Glutamatergic neuron (in vitro differentiated cells): ENCODE measurements at places on chromosomes 4 and X. TPM values are rescaled to one million over a fixed set of nuclear protein-coding genes. Genes with fewer than 3 reads are reported as not detected.
A peak's percentile ranks its signal among the peaks of the same experiment; 100 is the strongest.

DNA sequence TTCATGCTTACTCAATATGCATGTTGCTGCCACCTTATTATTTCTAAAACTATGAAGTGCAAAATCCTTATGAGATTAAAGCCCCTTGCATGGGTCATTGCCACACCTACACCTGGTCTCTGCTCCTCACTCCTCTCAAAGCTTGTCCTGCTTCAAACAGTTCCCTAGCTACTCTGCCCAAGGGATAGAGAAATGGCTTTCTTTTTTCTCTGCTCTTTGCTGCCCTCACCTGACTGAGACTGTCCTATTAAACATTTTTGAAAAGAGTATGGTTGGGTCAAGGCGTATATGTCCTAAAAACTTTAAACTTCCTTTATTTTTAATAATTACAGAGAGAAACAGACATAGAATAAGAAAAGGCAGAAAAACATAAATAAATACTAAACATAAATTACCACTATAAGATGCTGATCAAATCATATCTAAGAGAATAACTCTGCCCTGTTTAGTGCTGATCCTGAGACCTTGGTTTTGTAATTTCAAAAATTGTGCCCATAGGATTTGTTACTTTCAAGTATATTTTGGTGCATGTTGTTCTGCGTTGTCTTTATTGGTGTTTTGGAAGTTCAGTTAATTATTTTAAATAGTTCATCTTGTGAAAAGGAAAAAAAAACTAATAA is 704.9 kb upstream of the PABPC4L start:
- DNase-seq: no peak

DNA sequence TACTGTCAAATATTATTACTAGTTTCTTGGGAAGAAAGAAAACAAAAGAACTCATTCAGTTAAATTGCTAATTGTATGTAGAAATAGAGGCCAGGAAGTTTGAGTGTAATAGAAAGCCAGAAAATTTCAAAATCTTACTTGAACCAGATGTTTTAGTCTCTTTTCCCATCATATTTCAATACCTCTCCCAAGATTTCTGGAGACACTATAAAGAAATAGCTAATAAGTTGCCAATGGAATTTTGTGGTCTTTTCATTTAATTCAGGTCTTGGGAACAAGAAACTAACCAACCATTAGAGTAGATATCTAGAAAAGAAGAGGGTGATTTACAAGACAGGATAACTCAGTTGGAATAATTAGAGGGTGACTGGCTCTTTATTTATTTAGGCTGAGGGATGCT is 112.2 kb downstream of the AGTR2 start:
- DNase-seq: no peak

GRCh38 chrX:107014936-107015335 is 14.9 kb upstream of the MORC4 start:
- no peak for DNase-seq

DNA sequence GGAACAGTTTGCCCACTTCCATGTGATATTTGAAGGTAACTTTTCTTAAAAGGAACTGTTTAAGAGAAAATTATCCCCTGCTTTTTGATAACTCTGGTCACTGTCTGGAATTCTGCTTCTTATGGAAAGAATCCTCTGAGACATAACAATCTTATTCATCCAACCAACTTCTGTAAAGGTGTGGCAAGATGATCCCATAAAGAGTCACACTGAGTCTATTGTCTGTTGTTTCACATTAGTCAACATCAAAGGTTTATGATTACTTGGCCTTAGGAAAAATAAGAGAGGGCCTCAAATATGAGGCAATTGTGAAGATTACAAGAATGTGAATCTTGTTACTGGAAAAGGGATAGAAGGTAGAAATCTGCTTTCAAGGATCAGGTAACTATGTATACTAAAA is 88.0 kb upstream of the MAGEB18 start:
- no peak for DNase-seq

DNA sequence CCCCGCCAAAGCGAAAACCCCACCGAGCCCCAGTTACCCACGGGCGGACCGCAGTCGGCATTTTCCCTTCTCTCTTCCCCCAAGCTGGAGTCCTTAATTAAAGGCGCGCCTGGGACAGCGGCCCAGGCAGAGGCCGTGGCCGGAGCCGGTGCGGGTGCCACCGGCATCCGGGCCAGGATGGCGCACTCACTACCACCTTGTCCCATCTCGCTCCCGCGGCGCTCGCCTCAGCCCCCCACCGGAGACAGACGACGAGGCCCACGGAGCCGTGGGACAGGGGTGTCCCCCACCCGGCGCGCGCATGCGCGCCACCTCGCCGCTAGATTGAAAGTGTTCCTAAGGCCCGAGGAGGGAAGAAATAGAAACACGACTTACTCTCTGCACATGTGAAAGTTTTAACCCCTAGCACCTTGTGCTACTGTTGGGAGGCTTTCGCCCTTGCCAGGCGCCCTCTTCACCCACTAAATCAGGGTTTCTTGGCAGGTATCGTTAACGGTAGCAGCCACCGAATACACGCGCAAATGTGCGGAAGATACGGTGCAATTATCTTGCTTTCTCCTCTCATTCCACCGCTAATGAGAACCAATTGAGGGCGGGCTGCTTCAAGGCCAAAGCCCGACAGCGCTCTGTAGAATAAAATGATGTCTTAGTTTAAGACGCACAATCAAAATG is 64.3 kb upstream of the CCDC160 start:
- peak; percentile 21 for DNase-seq

DNA sequence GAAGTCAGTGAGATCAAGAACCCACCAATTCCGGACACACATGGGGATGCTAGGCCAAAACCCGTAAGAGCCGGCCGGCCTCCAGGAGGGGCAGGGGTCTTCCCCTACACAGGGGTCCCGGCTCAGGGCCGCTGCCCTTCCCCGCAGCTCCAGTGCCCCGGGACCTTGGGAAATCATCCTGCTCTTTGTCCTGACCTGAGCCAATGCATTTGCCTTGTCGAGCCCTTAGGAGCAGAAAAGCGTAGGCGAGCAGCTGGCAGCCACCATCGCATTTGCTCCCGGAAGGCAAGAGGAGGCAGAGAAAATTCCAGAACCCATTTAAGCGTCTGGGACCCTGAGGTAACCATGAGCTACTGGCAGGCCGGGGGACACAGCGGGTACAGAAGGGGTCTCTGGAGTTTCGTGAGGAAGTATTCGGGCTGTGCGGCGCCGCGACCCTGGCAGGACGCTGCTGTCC is 7.4 kb upstream of the TNIP2 start:
- DNase-seq: no peak

DNA sequence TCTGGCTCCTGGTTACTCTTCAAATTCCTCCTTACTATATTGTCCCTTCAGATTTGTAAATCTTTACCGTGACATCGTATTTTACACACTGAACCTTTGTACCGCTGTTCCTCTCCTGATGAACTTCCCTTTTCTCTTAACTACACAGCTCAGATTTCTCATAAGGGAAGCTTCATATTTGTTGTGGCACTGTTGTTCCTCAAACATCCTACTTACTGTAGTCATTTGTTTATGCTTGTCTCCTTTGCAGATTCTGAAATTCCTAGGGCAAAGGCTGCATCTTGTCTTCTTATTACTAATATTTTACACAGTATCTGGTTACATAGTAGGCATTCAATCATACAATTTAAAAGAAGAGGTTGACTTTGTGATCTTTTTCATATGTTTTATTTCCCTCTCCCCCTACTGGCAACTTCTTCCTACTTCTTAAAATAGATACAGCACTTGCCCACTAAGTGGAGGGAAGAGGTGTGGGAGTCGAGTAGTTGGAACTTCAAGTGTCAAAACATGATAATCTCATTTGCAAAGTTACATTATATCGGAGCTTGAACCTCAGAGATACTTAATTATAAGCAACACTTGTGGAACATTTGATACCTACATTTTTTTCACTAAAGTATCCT is 50.0 kb downstream of the TET2 start:
- DNase-seq: no peak

DNA sequence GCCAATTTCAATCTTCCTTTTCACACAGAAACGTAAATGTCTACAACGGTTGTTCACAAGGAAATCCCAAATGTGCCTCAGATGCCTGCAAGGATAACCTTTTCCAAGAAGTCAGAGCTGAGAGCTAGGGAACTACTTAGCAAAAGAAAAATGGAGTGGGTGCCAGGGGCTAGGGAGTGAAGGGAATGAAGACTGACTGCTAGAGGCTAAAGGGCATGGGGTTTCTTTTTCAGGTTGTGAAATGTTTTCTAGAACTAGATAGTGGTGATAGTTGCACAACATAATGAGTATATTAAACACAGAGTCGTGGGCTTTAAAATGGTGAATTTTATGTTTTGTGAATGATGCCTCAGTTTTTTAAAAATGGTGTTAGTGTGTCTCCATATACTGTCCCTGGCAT is 53.4 kb downstream of the CD99L2 start:
- no peak for DNase-seq

DNA sequence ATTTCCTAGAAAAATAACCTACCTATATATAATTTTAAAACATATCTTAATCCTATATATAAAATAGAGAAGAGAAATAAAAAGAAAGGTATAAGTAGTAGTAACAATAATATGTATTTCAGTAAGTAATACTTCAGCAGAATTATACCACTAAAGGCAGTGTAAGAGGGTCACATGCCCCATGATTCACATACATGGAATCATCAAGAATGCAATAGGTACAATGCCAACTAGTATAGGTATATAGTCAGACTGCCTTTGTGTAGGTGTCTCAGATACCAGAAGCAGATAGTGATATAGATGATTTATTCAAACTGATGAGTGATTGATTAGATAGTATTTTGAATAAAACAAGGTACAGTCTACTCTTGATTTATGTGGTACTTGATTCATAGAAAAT is 9.4 kb downstream of the AIMP1 start:
- no peak for DNase-seq

DNA sequence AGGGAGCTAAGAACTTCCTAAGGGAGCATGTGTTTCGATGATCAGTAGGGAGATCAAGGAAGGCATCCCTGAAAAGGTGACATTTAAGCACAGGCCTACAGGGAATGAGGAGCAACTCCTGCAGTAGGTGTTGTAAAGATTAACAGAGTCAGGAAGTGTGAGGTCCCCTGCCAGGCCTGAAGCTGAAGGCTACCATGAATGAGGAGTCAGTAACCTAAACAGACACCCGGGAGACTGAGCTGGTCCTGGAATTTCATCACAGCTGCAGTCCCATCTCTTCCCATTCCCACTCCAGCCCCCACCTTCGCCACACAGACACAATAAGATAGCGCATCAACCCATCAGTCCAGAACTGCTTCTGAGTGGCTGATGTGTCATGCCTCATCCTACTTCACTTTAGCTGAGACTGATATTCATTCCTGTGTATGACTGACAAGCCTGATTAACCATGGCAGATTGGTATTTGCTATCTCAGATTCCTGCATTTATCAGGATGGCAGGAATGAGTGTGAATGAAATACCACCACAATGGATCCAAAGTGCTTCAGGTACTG is 27.0 kb upstream of the EFNB1 start:
- no peak for DNase-seq

- no peak for DNase-seq
Observed at GRCh38 chr4:45408996-45409395, 682.6 kb upstream of the GNPDA2 start.

- DNase-seq: no peak
Observed at GRCh38 chrX:154142950-154143745, 895 bp upstream of the OPN1LW start.

Gene RAI2
- 1.4 TPM for total RNA-seq

Gene GPR82
- total RNA-seq: not detected

Gene XG
- not detected for total RNA-seq

Gene FGFR3
- total RNA-seq: 11.3 TPM

Gene TMEM31
- not detected for total RNA-seq

Gene SULT1E1
- total RNA-seq: not detected

Gene GPRASP2
- total RNA-seq: 24.6 TPM

Gene HSD17B13
- total RNA-seq: 0.25 TPM

Gene PAGE2B
- not detected for total RNA-seq

Gene CENPVL1
- not detected for total RNA-seq

Gene ATXN3L
- not detected for total RNA-seq

Gene PROM1
- 36.9 TPM for total RNA-seq

Gene PAGE2
- total RNA-seq: not detected

Gene MAGEA10
- not detected for total RNA-seq

Gene PABPC1L2A
- 1.5 TPM for total RNA-seq

Gene TEX13C
- total RNA-seq: not detected
